GOT3 (cell line): ENCODE measurements at places on chromosomes 3 and 15.
A peak's percentile ranks its signal among the peaks of the same experiment; 100 is the strongest.

DNA sequence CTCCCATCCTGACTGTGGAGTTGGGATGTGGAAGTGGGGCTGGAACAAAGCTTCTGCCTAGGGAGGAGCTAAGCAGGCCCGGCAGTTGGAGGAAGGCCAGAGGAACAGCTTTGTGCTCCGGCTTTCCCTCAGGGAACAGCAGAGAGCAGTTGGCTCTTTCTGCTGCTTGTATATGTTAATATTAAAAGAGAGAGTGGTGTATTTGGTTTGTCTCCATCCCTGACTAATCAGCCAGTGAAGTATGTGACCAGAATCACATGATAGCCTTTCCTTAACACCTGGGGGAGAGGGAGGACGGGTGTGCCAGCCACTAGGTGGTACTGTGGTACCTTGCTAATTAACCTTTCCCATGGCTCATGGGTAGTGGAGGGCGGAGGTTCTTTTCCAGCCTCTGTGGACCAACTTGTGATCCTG, 10.0 kb downstream of the EIF2B5 start:
- DNase-seq: no peak

- DNase-seq: no peak
These were observed 158.3 kb downstream of the ECT2 start for GRCh38 chr3:172908771-172909270.

DNA sequence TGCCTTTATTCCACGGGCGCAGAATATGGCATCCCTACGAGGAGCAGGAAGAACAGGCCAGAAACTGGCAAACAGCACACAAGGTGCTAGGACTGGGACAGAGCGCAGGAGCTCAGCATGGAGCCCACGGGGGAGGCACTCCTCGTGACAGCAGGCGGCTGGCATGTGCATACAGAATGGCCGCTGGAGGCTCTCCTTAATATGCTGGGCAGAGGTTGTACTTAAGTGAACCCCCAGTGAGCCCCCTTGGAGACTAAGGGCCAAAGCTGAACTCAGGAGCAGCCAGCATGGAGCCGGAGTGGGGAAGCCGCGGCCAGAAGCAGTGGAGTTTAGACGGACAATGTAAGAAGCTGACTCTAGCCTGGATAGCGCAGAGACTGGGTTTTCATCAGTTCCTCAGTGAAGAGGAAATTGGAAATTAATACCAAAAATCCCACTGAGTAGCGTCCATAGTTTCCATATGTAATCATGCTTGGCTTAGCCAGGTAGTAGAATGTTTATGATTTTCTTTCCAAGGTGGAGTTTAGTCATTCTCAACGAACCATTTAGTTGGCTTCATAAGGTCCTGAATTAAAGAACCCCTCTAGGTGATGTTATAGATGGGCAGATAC, 69.4 kb downstream of the EPHB3 start:
- DNase-seq: no peak

DNA sequence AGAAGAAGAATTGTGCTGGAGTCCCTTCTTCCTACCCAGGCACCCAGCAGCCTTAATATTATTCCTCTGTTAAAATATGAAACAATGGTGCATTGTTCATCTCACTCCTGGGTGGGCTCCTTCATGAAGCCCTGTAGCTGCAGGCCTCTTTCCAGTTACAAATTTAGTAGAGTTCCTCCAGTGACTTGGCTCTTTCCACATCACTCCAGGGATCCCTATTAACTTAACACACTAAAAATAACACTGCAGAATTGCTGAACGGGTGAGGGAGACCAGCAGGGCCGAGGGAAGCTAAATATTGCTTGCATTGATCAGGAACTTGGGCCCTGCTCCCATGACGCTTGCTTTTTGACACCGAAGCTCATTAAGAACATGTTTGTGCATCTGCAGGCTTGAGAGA, 142.3 kb downstream of the PDCD6IP start:
- DNase-seq: no peak

- no peak for DNase-seq
These were observed 41.1 kb upstream of the RASGRP1 start for GRCh38 chr15:38605744-38606143.

- DNase-seq: no peak
These were observed 138.6 kb downstream of the FBLN2 start for GRCh38 chr3:13687517-13687943.

GRCh38 chr3:27905625-27906024, 183.5 kb upstream of the EOMES start:
- no peak for DNase-seq

DNA sequence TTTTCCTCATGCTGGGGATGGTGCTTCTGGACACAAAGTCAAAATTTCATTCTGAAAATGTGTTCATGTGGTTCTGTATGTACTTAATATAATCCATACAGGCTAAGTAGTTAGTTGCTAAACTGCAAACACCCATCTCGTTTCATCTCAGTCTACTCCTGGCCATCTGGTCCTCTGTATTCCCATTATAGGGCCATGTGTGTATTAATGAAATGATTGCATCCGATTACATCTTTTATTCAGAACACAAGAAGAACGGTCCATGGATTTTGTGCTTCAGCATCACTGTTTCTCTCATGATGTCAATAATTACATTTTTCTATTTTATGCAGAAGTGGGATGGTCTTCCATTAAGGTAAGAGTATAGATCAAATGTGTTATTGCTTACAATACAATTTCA, 6.1 kb upstream of the GJD2 start:
- no peak for DNase-seq

DNA sequence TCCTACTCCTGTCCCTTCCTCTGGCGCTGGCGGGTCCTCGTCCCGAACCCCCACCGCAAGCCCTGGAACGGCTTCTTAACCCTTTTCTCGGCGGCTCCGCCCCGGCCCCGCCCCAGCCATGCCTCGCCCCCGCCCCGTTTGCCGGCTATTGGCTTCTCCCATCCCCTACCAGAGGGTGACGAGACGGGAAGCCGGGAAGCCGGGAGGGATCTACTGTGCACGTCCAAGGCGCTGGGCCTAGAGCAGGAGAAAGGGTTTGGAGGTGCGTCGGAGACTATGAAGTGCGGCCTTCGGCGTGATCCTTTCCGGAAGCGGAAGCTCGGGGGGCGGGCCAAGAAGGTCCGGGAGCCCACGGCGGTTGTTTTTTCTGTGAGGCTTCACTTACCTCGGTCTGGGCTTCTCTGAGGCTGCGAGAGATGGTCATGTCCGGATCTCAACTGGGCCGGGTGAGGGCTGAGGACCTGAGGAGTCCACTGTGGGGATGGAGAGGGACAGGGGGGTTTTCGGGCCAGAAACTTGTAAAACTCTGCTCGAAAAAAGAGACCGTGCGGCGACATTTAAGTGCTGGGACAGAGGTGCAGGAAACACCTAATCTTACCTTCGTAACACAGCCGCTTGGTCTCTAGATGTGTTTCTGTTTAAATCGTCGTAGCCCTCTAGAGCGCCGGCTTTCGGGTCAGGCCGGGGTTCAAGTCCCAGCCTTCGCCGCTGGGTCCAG, 21.4 kb downstream of the ROPN1B start:
- DNase-seq: peak; percentile 73

DNA sequence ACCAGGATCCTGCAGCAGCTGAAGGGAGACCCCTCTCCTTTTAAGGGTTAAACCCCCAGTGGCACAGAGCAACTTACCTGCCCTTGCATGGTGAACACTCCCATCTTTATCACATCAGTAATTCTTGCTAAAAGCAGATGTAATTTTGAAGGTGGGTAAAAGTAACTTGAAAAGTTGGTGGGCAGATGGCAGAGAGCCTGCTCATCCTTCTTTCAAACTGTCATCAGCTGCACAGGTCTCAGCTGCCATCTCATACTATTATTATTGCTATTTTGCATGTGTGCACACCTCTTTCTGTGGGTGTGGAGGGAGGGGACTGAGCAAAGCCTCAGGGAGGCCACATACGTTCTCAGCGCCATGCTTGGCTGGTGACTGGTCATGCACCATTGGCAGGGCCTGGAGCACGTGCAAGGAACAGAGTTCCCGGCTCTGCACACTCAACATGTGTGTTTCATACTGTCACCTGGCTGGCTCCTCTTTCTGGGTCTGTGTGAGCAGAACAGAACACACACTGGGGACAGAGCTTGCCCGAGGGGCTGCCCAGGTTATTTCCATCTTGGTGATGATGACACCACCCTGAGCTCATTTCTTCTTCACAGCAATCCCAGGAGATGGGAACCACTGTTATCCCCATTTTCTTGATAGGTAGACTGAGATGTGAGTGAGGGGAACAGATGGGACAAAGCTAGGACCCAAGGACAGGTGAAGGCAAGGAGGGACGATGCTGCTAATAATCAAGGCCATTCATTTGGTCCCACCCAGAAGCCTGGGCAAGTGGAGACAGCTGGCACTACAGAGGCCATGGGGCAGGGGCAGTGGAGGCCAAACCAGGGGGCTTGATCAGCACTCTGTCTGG, 95.8 kb upstream of the KLF13 start:
- no peak for DNase-seq

DNA sequence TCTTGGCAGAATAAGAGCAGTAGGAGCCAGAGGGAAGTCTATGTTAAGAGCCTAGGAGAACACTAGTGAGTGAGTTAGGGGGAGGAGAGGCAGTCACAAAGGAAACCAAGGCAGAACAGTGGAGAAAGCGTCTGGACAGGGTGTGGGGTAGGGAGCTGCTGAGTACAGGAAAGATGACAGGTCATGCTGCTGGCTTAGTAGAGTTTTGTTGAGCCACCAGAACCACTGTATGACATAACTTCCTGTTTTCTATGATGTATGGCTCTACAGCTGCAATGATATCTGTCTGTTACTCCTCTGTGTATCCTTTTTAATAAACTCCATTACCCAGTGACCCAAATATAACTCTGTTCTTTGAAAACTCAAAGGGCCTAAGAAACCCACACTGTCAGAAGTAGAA, 10.6 kb upstream of the STT3B start:
- no peak for DNase-seq

DNA sequence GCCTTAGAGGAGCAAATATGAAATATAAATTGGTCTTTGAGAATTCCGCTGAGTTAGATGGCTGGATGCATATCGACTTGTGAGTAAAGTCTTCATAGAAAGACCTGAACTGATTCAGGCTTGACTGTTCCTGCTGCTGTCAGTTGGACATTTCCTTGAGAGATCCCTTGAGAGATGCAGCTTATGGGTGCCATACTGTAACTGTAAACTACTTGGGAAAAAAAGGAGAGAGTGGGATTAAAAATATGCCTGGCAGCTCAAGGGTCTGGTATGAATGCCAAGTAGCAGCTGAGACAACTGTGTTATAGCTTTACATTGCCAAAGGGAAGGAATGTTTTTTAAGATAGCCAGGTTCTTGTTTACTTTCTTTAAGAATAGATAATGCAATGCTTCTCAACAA, 926.6 kb downstream of the EPHA3 start:
- DNase-seq: no peak

- no peak for DNase-seq
These were observed 214.4 kb downstream of the TIGIT start for GRCh38 chr3:114508208-114508607.

DNA sequence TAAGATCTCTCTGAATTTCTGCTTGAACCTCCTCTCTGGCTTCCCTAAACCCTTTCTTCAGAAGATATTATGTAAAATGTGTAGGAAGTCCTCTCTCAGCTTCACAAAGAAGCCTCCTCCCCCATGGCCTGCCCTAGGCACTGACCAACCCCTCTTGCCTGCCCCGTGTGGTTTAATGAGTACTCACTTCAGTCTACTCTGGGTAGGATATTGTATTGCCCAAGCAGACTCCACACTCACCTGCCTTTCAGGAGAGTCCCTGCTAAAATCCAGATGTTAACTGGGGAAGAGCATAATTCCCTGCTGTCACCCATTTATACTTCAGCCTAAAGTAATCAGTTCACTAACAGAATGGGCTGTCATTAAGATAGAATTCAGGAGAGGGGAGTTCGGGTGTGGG, 2.6 kb upstream of the AGBL1 start:
- no peak for DNase-seq

- no peak for DNase-seq
These were observed 65.3 kb downstream of the NSMCE3 start for GRCh38 chr15:29204369-29204755.

DNA sequence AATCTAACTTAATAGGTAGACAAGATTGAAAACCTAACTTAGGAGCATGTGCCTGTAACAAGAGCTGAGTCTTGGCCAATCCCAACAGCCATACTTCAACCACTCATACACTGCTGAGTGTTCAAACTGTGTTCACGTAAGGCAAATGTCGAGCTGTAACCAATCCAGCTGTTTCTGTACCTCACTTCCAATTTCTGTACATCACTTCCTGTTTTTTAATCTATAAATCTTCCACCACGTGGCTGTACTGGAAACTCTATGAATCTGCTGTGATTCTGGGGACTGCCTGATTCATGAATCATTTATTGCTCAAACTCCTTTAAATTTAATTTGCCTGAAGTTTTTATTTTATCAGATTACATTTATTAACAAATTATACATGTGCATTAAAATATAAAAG, 44.6 kb upstream of the NEDD4 start:
- no peak for DNase-seq

- DNase-seq: no peak
These were observed 70.8 kb downstream of the RAP2B start for GRCh38 chr3:153232851-153233271.

DNA sequence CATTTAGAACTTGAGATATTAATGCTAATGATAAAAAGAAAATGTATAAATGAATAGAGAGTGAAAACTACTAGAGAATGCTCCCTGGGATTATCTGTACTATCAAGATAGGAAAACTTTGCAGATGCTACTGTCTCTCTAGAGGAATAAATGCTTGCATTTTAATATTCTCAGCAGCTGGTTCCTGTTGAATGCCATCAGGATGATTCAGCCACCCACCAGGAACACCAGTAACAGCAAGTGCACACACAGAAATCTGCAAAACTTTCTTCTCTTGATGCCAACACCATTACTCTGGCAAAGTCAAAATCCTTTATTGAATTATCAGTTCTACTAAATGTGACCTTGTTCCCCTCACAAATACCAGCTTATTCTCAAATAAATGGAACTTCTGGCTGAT, 148.4 kb downstream of the TIGIT start:
- no peak for DNase-seq

GRCh38 chr15:98684436-98684835, 36.1 kb downstream of the IGF1R start:
- no peak for DNase-seq

DNA sequence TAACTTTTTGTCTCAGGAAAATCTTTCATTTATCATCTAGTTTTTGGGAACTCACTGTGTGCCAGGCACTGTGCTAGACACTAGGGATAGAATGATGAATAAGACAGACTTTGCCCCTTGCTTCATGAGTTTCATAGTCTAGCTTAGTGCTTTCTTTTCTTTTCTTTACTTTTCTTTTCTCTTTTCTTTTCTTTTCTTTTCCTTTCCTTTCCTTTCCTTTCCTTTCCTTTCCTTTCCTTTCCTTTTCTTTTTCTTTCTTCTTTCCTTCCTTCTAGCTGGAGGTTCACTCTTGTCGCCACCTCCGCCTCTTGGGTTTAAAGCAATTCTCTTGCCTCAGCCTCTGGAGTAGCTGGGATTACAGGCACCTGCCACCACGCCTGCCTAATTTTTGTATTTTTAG, 172.9 kb downstream of the EDEM1 start:
- no peak for DNase-seq

GRCh38 chr15:57996561-57996960, 69.0 kb downstream of the ALDH1A2 start:
- DNase-seq: no peak
